Naive B cell (primary cell): ENCODE measurements at places on chromosomes 7 and 10.
A peak's percentile ranks its signal among the peaks of the same experiment; 100 is the strongest.

DNA sequence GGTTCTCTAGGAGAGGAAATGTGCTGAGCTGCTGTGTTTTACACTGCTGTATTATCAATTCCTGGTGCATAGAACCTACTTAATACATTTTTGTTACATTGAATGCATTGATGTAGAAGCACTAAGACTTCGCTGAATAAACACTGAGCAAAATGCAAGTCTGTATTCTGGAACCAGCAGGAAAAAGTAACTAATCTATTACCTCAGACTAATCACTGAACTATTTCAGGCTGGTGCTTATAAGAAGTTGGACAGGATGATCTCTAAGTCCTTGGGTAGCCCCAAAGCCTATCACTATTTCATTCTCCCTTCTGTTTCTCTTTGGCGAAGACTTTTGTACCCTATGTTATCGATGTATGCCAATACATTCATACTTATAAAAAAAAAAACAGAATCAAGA is 87.2 kb upstream of the LRRTM3 start:
- no peaks in the 10 kb centered on the region for H3K36me3 ChIP-seq
- H3K4me3 ChIP-seq: no peak overlapping the region
- DNase-seq: no peak
- H3K27ac ChIP-seq: no peak overlapping the region
- no peaks in the 10 kb centered on the region for H3K4me1 ChIP-seq

- H3K4me3 ChIP-seq: no peak overlapping the region
- H3K27ac ChIP-seq: no peak overlapping the region
- peaks cover 27% of the 10 kb centered on the region for H3K36me3 ChIP-seq
- no peaks in the 10 kb centered on the region for H3K27me3 ChIP-seq
Observed at GRCh38 chr7:90988996-90989765, 275.1 kb upstream of the FZD1 start.

DNA sequence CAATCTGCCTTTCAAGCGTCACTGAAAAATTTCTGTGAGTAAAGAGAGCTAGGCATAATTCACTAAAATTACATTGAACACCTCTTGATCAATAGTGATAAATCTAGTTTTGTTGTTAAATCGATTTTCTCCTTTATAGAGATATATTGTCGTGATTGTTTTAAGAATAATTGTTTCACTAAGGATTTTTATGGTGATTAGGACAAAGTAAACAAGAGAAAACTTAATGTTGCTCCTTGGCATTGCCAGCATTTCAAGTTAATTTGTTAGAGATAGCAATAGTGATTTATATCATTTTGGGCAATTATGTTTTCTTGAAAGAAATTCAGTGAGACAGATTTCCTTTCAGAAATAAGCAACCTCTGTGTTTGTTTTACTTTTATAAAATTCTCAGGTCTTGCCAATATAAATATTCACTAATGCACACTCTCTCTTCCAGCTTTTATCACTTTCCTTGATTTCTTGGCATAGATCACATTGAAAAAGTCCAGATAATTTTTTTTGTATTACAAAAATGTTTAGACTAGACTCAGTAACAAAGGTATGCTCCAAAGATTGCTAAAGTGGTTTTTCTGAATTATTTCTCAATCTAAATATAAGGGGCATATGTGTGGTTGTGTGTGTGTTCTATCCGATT is 538.7 kb downstream of the TFEC start:
- no peaks in the 10 kb centered on the region for H3K36me3 ChIP-seq
- DNase-seq: no peak
- H3K27me3 ChIP-seq: no peaks in the 10 kb centered on the region
- H3K4me1 ChIP-seq: no peaks in the 10 kb centered on the region
- H3K27ac ChIP-seq: no peak overlapping the region

DNA sequence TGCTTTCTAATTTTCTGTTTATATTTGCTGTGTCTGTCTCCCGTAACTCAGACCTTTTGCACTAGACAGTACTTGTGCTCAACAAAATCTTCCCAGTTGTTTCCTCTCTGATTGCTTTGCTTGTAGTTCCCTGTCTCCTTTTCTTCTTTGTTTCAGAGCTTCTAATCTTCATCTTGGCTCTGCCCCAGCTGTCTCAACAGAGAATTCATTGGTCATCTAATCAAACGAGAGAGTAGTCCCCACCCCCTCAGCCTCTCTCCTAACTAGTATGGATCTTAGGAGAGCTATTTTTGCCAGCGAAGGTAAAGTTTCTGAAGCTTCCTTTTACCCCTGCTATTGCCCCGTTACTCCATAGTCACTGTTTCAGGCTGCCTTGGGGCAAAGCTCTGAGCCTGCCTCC is 32.8 kb downstream of the SLC26A4 start:
- H3K36me3 ChIP-seq: no peaks in the 10 kb centered on the region
- no peak for DNase-seq
- no peaks in the 10 kb centered on the region for H3K4me1 ChIP-seq
- H3K4me3 ChIP-seq: no peak overlapping the region
- no peaks in the 10 kb centered on the region for H3K27me3 ChIP-seq

DNA sequence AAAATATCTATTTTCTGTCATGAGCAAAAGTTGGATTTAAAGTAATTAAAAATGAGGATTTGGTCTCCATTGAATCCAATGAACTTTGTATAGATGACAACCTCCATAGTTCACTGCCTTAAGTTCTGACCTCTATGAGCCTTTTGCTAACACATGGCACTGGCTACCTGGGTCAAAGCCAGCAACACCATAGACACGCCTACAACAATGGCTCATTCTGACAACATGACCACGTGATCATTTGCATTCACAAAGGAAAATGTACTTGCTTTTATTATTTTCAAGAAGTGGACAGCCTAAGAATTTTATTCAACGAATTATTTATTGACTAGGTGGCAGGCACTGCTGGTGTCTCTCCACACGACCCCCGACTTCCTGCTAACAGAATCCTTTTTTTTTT is 90.6 kb downstream of the CARD11 start:
- no peak for DNase-seq
- peaks cover 10% of the 10 kb centered on the region for H3K36me3 ChIP-seq
- peaks cover 77% of the 10 kb centered on the region for H3K4me1 ChIP-seq
- H3K4me3 ChIP-seq: no peak overlapping the region
- peak overlapping the region; percentile 70 for H3K27ac ChIP-seq

- peaks cover 8% of the 10 kb centered on the region for H3K27me3 ChIP-seq
- no peaks in the 10 kb centered on the region for H3K4me1 ChIP-seq
- H3K27ac ChIP-seq: no peak overlapping the region
- no peak overlapping the region for H3K4me3 ChIP-seq
- no peaks in the 10 kb centered on the region for H3K36me3 ChIP-seq
Observed at GRCh38 chr10:71582506-71583475, 136.8 kb downstream of the C10orf105 start.
